ENCODE measurements at places on chromosomes 2 and 18.

GRCh38 chr2:86142436-86143257, 36.6 kb downstream of the PTCD3 start:
- no peak for DNase-seq

GRCh38 chr2:172962824-172963223, 112.8 kb upstream of the MAP3K20 start:
- no peak for DNase-seq

DNA sequence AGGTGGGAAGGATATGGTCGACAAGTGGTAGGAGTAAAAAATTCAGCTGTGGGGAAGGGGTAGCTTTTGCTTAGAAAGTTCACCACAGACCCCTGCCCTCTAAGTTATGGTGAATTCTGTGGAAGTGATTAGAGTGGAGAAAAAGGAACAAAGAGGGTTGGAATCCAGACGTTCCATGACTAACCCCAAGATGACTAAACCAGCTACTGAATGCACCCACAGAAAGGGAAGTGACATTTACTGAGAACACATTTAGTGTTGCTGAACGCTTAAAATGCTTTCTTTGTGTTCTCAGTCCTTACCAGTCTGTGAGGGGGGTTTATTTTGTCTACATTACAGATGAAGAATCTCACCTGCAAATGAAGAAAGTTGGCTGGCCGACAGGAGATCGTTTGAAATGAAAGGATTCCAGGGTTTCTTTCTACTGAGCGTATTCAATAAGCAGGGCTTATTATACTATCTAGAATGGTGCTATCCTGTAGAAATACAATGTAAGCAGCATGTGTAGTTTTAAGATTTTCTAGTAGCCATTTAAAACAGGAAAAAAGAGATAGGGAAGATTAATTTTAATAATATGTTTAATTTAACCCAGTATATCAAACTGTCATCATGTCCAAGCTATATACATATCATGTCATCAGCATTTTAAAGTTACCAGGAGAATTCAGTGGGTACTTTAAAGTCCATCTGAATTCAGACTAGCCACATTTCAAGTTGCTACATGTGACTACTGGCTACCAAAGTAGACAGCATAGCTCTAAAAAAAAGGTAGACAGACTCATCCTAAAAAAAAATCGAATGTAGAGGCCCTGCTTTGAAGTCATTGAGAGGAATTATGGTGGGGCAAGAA, 60.1 kb downstream of the LIMS1 start:
- DNase-seq = no peak

- no peak for DNase-seq
These were observed 9.8 kb downstream of the PTPRN start for GRCh38 chr2:219299372-219299760.

DNA sequence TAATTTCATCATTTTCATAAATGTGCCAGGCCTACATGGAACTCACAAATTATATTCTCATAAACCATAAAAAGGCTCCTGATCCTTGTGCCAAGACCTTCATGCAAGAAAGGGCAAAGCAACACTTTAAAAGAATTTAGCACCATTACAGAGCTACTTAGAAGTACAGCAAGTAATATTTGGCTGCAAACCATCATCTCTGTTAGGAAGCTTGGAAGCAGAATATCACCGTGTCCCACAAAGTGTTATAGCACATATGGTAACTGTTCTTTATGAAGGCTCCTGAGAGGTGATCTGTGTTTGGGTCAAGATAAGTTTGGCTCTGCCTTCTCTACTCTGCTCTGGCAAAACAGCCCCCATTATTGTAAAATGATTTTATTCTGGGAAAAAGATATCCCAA, 59.7 kb upstream of the KCNJ3 start:
- no peak for DNase-seq
